Upper lobe of left lung (tissue), 6 donors: ENCODE measurements at places on chromosomes 12 and 14. TPM values are rescaled to one million over a fixed set of nuclear protein-coding genes. Genes with fewer than 3 reads are reported as not detected.

The CDKL1 gene
- total RNA-seq: 25.7 TPM

The PRKD1 gene
- 22.6 TPM for total RNA-seq

The INHBC gene
- total RNA-seq: not detected

The IFNG-AS1 gene
- total RNA-seq: 5.2 TPM

DNA sequence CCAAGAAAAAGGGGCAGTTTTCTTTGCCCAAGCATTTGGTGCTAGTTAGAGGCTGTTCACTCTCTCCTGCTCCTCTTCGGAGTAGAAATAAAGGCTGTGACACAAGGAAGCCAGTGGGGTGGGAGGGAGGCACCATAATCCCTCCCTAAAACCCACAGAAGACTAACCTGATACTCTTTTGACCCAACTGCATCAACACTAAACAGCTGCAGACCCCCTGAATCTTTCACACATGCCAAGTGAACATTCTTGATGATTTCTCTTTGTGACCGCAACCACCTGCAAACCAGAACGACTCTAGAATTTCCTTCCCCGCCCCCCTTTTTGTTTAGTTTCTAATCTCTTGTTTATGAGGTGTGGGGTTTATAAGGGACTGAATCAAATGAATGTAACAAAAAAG lies 175.8 kb upstream of the BCL2L14 start:
- H3K27ac ChIP-seq: no peak overlapping the region
- no peaks in the 10 kb centered on the region for H3K27me3 ChIP-seq
- H3K4me3 ChIP-seq: no peak overlapping the region
- no peaks in the 10 kb centered on the region for H3K4me1 ChIP-seq

DNA sequence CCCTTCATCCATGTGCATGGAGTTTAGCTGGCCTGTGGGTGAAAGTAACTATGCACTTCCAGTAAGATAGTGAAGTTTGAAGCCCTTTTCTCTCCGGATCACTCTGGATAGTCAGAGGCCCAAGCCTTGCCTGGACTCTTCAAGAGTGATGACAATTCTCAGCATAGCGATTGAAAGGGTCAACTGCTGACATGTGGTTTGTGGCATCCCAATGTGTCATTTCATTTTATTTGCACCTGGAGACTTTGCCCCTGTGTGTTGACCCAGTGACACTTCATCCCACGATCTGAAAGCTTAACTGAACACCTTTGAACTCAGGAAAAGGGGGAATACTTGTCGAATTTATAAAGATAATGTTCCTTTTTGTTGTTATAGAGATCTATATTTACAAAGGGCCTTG lies 711.9 kb upstream of the TMEM132C start:
- no peaks in the 10 kb centered on the region for H3K36me3 ChIP-seq
- no peaks in the 10 kb centered on the region for H3K27me3 ChIP-seq
- no peak for DNase-seq
- no peak overlapping the region for H3K4me3 ChIP-seq
- H3K4me1 ChIP-seq: no peaks in the 10 kb centered on the region
